ENCODE measurements at places on chromosomes 1 and 21.
A peak's percentile ranks its signal among the peaks of the same experiment; 100 is the strongest.

DNA sequence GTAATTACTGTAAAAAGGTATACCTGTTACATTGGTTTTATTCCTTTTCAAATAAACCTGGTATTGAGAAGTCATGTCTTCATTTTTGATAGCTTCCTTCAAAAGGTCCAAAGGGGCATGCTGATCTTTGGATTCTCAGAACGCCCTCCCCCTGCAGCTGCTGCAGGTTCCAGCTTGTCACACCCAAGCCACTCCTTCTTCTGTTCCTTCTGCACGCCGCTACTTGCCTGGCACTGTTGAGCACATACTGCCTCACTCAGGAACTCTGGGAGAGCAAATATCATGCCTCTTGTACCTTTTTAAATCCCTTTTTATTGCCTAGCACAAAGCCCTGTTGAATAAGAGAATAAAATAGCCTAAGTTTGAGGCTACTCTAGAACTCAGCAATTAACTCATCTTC lies 136.9 kb downstream of the BARHL2 start:
- no peak for DNase-seq

DNA sequence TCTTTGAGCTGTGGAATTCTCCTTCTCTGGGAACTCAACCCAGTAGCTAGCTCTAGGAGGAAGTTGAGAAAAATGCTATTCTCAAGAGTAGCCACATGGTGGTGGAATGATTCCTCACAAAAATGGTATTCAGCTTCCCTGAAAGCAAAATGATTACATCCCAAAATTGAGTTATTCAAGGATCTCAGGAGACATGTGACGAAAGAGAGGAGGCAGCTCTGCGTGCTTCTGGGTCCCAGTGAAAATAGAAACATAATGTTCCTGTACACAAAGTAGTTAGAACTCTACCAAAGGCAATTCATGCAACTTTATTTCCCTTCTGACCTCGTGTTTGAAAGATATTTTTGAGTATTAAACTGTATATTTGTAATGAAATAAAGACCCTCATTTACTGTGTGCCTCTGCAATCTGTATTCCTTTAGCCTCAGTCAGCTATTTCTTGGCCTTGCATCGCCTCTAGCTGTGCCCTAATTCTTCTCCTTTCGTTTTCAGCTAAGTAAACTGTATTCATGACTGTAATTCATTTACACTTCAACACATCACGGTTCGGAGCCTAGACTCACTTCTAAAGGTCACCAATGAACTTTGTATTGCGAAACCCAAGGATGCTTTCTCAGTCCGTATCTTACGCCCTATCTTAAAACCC lies 167.3 kb downstream of the FASLG start:
- DNase-seq: peak; percentile 70

- no peak for DNase-seq
Measured at GRCh38 chr1:212607913-212608391, 609 bp upstream of the ATF3 start.

DNA sequence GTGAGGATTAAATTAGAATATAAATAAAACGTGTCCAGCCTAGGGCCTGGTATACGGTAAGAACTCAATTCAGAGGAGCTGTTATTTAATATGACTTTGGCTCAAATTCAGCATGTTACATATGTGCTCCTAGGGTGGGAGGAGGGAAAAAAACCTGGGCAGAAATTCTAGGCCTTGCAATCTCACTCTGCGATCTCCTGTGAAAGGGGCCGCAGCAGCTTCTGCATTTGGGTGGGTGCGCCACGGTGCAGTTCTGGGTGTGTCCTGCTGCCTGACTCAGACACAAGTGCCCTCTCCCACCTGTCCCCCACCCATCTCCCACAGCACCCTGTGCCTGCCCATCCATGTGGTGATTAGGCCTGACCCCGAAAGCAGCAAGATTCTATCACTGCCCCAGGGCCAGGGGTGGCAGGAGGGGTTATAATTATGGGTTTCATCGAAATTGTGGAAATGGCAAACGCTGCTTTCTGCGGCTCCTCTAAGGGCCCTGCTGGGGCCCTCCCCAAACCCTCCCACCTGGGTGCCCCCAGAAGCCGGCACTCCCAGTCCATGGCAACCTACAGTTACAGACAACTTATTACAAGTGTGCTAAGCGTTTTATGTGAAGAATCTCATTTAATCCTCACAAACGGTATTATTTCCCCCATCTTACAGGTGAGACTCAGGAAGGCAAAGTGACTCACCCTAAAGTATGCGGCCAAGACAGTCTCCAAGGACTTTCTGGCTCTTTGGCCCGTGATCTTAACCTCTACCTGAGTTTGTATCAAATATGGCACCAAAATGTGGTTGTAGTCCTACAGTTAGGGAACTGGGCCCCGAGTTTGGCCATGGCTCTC lies 25.5 kb upstream of the GRHL3 start:
- no peak for DNase-seq

GRCh38 chr1:57294177-57294576 lies 129.7 kb downstream of the DAB1 start:
- DNase-seq: no peak

DNA sequence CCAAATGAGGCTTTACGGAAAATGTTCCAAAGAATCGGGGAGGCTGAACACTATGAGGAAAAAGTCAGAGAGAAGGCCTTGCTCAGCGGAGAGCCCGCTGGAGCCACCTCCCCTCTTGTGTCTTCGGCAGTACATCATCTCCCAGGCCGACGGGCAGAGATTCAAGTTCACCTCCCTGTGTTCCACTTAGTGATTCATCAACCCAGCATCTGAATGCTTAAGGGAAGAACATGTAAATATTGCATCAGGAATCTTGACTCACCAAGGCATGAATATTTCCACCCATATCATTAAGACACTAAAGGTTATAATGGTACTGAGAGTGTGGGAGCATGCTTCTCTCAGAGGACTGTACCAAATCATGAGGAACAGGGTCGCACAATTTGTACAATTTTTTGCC lies 172.5 kb downstream of the ST6GALNAC5 start:
- peak; percentile 96 for DNase-seq

DNA sequence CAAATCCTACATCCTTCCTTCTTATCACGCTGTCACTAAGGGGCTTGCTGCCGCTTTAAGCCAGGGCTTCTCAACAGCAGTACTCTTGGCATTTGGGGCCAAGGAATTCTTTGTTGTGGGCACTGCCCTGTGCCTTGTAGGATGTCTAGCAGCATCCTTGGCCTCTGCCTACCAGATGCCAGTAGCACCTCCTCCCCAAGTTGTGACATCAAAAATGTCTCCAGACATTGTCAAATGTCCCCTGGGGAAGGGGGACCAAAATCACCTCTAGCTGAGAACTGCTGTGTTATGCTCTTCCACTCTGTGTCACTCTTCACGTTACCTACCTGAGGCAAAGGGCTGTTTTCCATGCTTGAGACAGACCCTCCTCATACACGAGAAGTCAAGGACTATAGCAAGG lies 400.3 kb upstream of the POU3F1 start:
- no peak for DNase-seq

- DNase-seq: no peak
Measured at GRCh38 chr1:9651565-9652378, at the start of gene PIK3CD. Gene PIK3CD (plus strand): TSS chr1:9651731. CDS start chr1:9710456, 58,725 bp downstream.

- no peak for DNase-seq
Measured at GRCh38 chr1:77465139-77465538, 183.3 kb downstream of the AK5 start.

DNA sequence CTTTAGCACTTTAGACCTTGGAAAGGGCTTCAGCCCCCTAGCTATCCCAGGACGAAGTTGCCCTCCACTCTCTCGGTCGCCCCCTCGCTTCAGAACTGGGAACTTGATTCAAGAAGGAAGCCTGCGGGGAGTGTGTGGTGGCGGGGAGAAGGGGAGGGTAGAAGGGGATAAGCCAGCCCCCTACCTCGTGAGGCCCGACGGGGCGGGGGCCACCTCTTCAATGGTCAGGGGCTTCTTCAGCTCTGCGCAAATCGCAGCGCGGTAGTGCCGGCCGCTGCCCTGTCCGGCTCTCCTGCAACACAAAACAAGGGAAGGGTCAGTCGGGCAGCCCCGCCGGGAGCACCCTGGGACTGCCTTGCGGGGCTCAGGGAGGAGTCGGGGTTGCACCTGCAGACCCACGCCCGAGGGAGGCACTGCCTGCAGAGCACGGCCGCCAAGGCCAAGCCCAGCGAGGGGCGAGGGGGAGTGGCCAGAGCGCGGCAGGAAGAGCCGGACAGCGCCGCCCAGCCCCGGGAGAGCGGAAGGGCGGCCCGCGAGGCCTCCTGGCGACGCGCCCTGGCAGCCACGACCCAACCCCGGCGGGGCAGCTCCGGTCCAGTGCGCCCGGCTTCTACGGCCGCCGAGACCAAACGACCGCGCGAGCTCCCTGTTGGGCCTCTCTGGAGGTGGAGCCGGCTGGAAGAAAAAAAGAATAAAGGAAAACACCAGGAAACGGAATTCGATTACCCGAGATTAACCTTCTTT lies 56.2 kb upstream of the RASAL2 start:
- DNase-seq: no peak

DNA sequence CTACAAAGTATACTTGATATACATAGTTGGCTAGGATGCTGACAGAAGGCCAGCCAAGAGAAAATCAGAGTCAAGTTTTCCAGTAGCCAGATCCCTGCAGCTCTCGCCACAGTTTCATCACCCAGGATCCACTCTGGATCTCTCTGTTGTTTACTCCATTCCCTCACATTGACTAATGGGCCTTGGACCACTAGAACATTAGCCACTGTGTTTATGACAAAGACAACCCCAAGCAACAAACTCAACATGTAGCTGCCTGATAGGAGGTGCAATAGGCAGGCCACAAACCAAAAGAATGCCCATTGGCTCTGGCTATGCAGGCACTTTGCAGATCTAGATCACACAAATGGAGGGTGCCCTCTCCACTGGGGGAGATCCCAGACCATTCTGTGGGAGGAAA lies 44.2 kb downstream of the ARHGEF11 start:
- DNase-seq: no peak

DNA sequence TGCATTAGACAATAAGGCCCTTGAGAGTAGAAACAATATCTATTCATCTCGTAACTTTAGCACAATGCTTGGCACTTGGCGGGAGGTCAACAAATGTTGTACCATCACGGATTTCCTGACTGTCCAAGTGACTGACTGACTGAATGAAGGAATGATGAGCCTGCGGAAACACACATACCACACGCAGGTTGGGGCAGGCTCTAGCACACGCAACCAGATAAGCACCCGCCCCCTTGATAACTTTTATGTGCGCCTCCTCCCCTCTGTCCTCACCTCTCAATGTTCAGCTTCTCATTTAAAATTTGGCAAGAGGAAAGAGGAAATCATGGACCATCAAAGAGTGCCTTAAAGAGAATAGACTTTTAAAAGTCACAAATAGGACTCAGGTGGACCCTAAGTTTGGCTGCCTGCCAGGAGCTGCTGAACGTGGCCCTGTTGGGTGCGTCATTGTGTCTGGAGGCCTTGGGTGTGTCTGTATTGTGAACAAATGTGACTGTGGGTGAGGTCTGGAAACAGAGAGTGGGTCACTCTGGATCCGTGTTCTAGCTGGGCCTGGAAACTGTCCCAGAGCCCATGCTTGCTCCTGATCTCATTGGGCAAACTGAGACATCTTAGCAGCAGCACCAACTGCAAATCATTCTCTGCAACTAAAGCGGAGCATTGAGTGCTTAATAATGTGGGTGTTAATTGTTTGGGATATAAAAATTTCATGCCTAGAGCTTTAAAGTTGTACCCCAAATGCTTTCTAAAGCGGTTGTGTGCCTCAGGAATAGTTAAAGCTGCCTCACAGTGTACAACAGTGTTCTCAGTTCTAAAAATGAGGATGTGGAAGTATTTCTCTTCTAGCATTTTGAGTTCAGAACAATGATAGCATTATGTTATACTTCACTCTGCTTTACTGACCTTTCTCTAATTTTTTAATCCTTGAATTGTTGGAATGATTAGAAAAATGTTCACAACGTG lies 47.6 kb upstream of the ABCG1 start:
- DNase-seq: no peak

- DNase-seq: no peak
Measured at GRCh38 chr1:13687151-13687715, 12.8 kb upstream of the PRDM2 start.

- no peak for DNase-seq
Measured at GRCh38 chr1:54649921-54650320, 8.3 kb downstream of the MROH7 start.

DNA sequence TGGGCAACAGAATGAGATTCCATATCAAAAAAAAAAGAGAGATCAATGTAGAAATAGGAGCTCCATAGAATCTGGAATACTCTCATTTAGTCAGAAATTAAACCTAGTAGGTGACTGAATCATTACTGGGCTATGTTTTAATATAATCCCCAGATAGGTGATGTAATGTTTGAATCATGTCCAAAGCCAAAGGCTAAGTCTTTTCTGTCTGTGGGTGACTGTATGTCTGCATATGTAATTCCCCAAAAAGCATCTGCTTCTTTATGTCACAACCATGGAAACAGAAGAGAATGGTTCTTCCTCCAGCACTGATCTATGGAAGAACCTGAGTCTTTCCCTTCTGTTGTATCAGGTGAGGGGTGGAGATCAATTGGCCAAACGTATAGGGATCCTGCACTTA lies 5.8 kb downstream of the LAMC2 start:
- DNase-seq: peak; percentile 77

GRCh38 chr1:245776139-245776538 lies 621.4 kb downstream of the KIF26B start:
- DNase-seq: no peak

DNA sequence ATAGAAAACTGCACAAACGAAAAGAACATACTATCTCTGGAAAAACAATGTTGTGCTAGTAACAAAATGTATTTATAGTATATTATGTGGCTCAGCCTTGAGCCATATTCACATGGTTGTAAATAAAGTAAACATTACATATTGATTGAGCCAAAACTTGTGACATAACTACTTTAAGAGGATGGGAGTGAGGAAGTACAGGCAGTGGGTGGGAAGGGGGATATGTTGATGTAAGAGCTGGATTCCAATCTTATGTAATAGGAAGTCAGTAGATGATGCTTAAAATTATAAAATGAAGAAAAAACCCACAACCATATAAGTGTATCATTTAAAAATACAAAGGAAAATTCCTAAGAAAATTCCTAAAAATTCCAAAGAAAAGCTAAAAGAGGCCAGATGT lies 42.7 kb downstream of the RHOU start:
- DNase-seq: no peak

- no peak for DNase-seq
Measured at GRCh38 chr1:70718086-70718630, 307.1 kb downstream of the CTH start.

DNA sequence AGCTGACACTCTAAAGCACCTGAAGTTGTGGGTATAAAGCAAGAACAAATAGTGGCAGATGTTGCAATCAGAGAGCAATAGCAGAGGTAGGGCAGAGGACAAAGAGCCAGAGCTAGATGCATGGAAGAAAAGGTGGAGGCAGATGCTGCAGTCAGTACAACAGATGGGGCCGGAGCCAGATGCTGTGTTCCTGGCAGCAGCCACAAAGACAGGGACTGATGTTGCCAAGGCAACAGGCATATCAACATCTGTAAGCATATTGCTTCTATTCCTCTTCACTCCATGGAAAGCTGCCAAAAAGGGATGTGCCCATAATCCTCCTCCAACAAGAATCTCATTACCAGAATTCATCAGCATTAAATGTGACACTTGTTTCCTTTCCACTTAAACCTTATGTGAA lies 108.0 kb downstream of the TNNI3K start:
- peak; percentile 17 for DNase-seq

- no peak for DNase-seq
Measured at GRCh38 chr1:5994713-5995621, 2.7 kb upstream of the NPHP4 start.

Data from HT1080 (cell line).